ENCODE measurements at places on chromosomes 2 and 18.

- DNase-seq, result no peak
- no peaks in the 10 kb centered on the region for H3K27me3 ChIP-seq
- H3K4me3 ChIP-seq, result no peak overlapping the region
- H3K4me1 ChIP-seq, result no peaks in the 10 kb centered on the region
Observed at GRCh38 chr2:182228741-182229140, 198.1 kb downstream of the PDE1A start.

DNA sequence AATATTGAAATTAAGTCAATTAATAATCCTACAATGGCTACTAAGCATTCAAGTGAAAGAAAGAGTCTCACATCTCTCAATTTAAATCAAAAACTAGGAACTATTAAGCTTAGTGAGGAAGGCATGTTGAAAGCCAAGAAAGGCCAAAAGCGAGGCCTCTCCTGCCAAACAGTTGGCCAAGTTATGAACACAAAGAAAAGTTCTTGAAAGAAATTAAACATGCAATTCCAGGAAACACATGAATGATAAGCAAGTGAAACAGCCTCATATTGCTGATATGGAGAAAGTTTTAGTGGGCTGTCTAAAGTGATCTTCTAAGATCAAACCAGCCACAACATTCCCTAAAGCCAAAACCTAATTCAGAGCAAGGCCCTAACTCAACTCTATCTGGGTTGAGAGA, 11.8 kb downstream of the RDH14 start:
- H3K4me3 ChIP-seq, result no peak overlapping the region
- H3K36me3 ChIP-seq, result no peaks in the 10 kb centered on the region
- H3K27me3 ChIP-seq, result peaks cover 2% of the 10 kb centered on the region
- DNase-seq, result no peak
- no peak overlapping the region for H3K27ac ChIP-seq

- no peak overlapping the region for H3K27ac ChIP-seq
- no peaks in the 10 kb centered on the region for H3K36me3 ChIP-seq
- H3K27me3 ChIP-seq, result peaks cover 4% of the 10 kb centered on the region
- no peak for DNase-seq
- H3K4me3 ChIP-seq, result no peak overlapping the region
Observed at GRCh38 chr18:61578846-61579245, 245.6 kb downstream of the CDH20 start.

DNA sequence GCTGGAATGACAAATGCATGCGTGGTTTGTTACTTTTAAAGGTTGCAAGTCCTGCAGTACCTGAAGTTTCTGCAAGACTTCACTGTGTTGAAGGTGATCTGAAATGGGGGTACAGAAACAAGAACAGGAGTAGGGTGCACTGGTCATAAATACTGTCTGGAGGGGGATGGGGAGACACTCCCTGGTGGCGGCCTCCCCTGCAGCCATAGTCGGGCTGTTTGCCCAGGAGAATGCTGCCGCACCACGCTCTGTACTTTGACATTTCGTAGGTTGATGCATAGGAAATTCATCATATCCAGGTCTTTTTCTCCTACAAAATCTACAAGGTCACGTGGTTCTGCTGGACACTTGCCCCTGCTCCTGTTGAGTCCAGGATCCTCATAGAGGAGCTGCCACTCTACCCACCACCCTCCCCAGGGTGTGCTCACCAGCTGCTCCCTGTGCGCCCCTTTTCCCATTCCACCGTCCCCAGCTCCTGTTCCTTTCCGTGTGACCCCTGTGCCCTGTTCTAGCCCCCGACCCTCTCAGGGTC, 103.8 kb downstream of the RNF144A start:
- peaks cover 59% of the 10 kb centered on the region for H3K4me1 ChIP-seq
- DNase-seq, result no peak
- no peak overlapping the region for H3K27ac ChIP-seq
- no peaks in the 10 kb centered on the region for H3K27me3 ChIP-seq
- H3K4me3 ChIP-seq, result no peak overlapping the region

- H3K4me1 ChIP-seq, result peaks cover 51% of the 10 kb centered on the region
- H3K27ac ChIP-seq, result no peak overlapping the region
- DNase-seq, result no peak
- H3K27me3 ChIP-seq, result no peaks in the 10 kb centered on the region
- H3K36me3 ChIP-seq, result no peaks in the 10 kb centered on the region
- H3K4me3 ChIP-seq, result no peak overlapping the region
Observed at GRCh38 chr2:105777031-105777482, 32.3 kb downstream of the NCK2 start.

GRCh38 chr18:45837283-45838070, 12.0 kb downstream of the SIGLEC15 start:
- peaks cover 7% of the 10 kb centered on the region for H3K36me3 ChIP-seq
- no peak overlapping the region for H3K27ac ChIP-seq
- H3K27me3 ChIP-seq, result peaks cover 13% of the 10 kb centered on the region
- peak; percentile 79 for DNase-seq
- peaks cover 4% of the 10 kb centered on the region for H3K4me1 ChIP-seq

- H3K27ac ChIP-seq, result no peak overlapping the region
- H3K27me3 ChIP-seq, result no peaks in the 10 kb centered on the region
- DNase-seq, result no peak
- H3K4me3 ChIP-seq, result no peak overlapping the region
- H3K36me3 ChIP-seq, result no peaks in the 10 kb centered on the region
Observed at GRCh38 chr2:217413193-217413592, 553.3 kb upstream of the TNP1 start.

DNA sequence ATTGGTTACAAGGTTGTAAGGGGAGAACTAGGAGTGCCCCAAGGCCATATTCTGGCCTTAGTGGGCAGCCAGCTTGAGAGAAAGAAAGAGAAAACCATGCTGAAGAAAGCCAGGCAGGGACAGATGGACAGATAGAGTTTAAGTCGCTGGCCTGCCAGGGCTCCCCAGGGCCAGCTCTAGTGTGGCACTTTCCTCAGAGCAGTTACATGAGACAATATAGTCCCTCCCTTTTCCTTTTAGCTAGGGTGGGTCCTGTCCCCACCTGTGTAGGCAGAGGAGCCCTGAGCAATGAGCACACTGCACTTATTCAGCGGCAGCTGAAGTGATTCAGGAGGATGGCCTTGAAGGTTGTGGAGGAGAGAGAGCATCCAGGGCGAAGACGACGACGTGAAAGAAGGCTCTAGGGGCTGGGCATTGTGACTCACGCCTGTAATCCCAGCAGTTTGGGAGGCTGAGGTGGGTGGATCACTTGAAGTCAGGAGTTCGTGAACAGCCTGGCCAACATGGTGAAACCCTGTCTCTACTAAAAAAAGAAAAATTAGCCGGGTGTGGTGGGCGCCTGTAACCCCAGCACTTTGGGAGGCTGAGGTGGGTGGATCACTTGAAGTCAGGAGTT, 152.0 kb upstream of the SLC1A4 start:
- DNase-seq, result no peak
- H3K4me1 ChIP-seq, result peaks cover 16% of the 10 kb centered on the region
- peaks cover 1% of the 10 kb centered on the region for H3K36me3 ChIP-seq
- peaks cover 9% of the 10 kb centered on the region for H3K27me3 ChIP-seq
- H3K27ac ChIP-seq, result no peak overlapping the region
